ENCODE measurements at places on chromosomes 6 and 20.

DNA sequence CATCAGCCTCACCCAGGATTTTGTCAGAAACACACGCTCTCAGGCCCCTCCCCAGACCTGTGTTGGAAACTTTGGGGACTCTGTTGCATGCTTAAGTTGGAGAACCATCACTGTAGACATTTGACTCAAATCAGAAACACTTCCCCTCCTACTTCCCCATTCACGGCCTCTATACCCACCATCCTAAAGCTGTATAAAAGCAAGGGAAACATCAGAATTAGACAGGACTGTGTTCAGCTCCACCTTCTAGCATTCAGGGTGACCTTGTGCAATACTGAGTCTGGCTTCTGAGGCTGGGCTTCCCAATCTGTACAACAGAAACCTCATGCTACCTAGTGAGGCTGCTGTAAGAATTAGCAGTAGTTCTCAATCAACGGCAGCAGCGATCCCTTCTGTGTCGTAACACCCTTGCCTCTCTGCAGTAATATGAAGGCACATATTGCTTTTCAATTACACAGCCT, 252.3 kb downstream of the LY86 start:
- DNase-seq = no peak

- DNase-seq = no peak
Measured at GRCh38 chr6:98416027-98416426, 418.3 kb upstream of the POU3F2 start.

GRCh38 chr6:168873278-168874190, 380.1 kb downstream of the THBS2 start:
- no peak for DNase-seq

GRCh38 chr6:141451511-141452353, 681.0 kb upstream of the GJE1 start:
- no peak for DNase-seq

- DNase-seq = no peak
Measured at GRCh38 chr20:48788486-48789072, 39.2 kb downstream of the PREX1 start.

- no peak for DNase-seq
Measured at GRCh38 chr20:2899243-2899642, 26.0 kb downstream of the PTPRA start.

- no peak for DNase-seq
Measured at GRCh38 chr20:62838128-62838891, 21.5 kb downstream of the COL9A3 start.

DNA sequence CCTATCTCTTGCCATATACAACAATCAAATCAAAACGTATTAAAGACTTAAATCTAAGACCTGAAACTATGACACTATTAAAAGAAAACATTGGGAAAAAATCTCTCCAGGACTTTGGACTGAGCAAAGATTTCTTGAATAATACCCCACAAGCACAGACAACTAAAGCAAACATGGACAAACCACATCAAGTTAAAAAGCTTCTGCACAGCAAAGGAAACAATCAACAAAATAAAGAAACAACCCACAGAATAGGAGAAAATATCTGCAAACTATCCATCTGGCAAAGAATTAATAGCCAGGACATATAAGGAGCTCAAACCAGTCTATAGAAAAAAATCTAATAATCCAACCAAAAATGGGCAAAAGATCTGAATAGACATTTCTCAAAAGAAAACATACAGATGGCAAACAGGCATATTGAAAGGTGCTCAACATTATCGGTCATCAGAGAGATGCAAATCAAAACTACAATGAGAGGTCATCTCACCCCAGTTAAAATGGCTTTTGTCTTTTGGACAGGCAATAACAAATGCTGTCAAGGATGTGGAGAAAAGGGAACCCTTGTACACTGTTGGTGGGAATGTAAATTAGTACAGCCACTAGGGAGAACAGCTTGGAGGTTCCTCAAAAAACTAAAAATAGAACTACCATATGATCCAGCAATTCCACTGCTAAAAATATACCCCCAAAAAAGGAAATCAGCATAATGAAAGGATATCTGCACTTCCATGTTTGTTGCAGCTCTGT, 76.2 kb downstream of the SNX5 start:
- DNase-seq = no peak

DNA sequence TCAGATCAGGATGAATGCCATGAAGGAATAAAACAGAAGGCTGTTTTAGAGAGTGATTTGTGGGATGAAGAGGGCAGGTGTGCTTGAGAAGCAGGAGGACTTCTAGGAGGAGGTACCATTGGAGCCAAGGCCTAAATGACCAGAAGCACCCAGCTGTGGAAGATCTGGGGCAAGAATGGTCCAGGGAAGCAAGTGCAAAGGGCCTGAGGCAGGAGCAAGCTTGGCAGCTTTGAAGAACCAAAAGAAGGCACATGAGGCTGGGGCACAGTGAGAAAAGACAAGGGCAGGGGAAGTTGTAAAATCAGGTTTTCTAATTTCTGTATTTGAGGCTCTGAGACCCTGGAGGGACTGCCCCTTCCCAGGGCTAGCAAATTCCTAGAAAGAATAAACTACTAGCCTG, 9.8 kb downstream of the SLC13A3 start:
- DNase-seq = no peak

DNA sequence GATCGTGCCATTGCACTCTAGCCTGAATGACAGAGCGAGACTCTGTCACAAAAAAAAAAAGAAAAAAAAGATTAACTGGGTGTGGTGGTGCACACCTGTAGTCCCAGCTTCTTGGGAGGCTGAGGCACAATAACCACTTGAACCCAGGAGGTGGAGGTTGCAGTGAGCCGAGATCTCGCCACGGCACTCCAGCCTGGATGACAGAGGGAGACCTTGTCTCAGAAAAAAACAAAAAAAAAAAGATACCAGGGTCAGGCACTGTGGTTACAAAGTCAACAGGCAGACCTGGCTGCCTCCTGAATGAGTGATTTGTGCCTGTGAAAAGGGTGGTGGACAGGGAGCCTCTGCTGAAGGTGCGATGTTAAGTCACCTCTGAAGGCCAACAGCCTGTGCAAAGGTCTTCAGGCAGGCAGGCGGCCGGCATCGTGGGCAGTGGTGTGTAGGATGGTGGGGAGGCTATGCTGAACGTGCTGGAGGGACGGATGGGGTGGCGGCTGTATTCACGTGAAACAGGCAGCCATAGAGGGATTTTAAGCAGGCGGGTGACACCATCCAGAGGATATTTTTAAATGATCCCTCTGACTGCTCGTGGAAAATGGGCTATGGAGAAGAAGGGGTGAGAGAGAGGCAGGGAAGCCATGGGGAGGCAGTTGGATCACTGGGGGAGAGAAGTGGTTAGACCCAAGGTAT, 41.4 kb downstream of the NOL4L start:
- no peak for DNase-seq

- no peak for DNase-seq
Measured at GRCh38 chr6:70834520-70834919, 122.3 kb downstream of the B3GAT2 start.

GRCh38 chr6:136341967-136342366, 52.3 kb upstream of the BCLAF1 start:
- DNase-seq = no peak

GRCh38 chr6:7621761-7622160, 31.8 kb downstream of the SNRNP48 start:
- DNase-seq = no peak

DNA sequence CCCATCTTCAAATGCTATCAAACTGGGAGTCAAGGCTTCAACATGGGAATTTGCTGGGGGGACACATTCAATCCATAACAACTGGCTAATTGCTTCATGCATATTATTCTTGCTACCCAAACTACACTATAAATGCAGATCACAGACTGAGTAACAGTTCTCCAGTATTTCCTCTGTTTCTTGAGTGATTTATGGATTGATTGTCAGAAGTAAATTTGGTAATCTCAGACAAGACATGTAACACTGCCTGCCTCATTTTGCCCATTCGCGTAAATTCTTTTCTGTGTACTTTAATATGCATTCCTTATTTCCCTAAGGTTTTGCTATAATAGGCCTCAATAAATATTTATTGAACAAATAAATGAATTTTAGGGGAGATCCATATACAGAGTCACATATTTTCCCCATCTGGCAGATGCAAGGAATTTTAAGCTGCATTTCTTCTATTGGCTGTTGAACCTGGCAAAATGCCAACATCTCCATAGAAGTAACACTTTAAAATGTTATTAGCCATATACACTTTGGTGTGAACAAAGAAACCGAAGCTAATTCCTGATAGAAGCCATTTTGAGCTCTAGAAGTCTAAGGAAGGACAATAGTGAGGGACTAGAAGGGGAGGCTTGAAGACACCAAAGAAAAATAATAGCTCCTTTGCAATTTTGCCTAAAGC, 98.2 kb downstream of the QRSL1 start:
- DNase-seq = no peak

DNA sequence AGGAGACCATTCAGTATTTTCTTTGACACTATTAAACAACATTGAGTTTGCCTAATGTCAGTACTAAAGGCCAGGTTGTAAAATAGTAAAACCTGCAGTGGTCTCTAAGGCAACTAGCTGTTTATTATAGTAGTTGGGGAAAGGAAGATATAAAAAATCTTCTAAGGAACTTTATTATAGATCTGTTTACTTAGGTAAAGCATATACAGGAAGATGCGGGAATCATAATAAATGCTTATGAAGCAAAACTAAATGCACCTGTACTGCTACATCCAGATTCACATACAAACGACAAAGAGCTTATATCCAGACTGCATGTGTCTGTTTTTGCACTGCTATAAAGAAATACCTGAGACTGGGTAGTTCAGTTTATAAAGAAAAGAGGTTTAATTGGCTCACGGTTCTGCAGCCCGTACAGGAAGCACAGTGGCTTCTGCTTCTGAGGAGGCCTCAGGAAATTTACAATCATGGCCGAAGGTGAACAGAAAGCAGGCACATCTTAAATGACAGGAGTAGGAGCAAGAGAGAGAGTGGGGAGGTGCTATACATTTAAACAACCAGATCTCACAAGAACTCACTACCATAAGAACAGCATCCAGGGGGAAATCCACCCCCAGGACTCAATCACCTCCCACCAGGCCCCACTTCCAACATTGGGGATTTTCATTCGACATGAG, 8.7 kb upstream of the TRIM39 start:
- DNase-seq = no peak

- DNase-seq = no peak
Measured at GRCh38 chr20:25273046-25273445, 25.2 kb downstream of the PYGB start.

- DNase-seq = no peak
Measured at GRCh38 chr6:163717106-163717764, 302.7 kb downstream of the QKI start.

- no peak for DNase-seq
Measured at GRCh38 chr20:10540636-10541493, 105.8 kb downstream of the SLX4IP start.

GRCh38 chr20:50371878-50372769, 138.1 kb upstream of the PTPN1 start:
- no peak for DNase-seq

- DNase-seq = no peak
Measured at GRCh38 chr6:154367336-154367735, 10.7 kb upstream of the IPCEF1 start.

DNA sequence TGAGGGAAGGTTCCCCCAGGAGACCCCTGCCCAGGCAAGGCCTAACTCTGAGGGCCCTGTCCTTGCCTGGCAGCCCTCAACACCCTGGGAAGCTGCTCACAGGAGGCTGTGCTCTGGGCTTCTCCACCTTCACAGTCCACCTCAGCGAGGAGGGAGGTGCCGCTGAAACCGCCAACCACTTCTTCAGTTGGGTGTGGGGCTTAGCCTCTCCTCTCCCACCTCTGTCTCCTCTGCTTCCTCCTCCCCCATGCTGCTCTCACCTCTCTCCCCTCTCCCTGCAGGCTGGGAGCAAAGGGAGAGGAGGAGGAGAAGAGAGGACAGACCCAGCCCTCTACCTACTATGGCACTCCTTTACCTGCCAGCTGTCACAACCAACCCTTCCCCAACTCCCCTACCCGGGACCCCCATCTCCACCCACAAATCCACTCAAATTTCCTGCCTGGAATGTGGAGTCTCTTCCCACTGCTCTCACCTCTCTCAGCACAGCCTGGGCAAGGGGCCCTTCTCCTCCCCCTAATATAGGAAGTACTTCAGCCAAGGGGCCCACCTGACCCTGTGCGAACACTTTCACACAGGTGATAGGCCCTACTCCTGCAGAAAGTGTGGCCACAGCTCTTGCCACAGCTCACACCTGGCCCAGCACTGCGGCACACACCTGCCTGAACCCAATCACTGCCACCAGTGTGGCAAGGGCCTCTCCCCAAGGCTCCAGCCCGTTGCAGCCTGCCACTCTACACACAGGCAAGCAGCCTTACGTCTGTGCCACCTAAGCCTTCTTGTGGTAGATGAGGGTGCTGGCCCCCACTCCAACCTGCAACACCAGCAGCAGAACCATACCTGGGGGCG, 7.2 kb downstream of the RING1 start:
- DNase-seq = no peak

GRCh38 chr6:15476631-15477380, 186.0 kb downstream of the DTNBP1 start:
- DNase-seq = no peak

DNA sequence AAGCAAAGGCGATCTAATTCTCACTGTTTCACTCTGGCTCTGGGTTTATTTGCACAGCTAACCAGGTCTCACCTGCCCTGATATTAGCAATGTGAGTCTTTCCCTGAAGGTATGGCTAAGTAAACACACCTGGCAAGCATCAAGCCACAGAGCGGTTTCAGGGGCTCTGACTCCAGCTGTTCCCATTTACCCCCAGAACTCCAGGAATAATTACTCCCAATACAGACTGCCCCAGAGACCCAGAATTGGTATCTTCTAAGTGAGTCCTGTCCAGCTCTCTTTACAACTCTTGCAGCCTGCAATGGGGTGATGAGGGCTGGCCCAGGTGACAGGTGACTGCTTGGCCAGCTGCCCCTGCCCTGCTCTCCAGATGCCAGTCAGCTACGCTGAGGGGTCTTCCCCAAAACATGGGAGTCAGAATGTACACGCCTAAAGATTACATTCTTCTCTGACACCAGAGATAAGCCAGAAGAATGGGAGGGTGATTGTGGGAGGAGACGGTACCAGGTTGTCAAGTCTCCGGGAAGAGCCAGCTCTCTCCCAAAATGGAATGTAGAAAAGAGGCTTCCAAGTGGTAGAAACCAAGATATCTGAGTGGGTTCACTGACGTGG, 4.9 kb upstream of the LRRN4 start:
- DNase-seq = no peak

DNA sequence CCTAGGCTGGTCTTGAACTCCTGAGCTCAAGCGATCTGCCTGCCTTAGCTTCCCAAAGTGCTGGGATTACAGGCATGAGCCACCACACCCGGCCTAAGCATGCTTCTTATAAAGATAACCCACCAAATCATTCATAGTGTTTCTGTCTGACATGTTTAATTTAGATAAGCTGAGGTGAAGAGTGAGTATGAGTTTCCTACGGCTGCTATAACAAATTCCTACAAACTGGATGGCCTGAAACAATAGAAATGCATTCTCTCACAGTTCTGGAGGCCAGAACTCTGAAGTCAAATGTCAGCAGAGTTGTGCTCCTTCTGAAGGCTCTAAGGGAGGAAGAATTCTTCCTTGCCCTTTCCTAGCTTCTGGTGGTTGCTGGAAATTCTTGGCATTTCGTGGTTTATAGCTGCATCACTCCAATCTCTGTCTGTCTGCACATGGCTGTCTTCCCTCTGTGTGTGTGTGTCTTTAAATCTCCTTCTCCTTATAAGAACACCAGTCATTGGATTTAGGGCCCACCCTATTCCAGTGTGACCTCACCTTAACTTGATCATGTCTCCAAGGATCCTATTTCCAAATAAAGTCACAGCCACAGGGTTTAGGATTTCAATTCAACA, 29.9 kb downstream of the MAPK13 start:
- no peak for DNase-seq
